Activated naive CD4-positive, alpha-beta T cell treated with anti-CD3 and anti-CD28 coated beads for 36 hours (primary cell): ENCODE measurements at places on chromosomes 3 and 15. TPM values are rescaled to one million over a fixed set of nuclear protein-coding genes. Genes with fewer than 3 reads are reported as not detected.
A peak's percentile ranks its signal among the peaks of the same experiment; 100 is the strongest.

- no peaks in the 10 kb centered on the region for H3K4me1 ChIP-seq
- DNase-seq: no peak
- no peak overlapping the region for H3K27ac ChIP-seq
- H3K36me3 ChIP-seq: no peaks in the 10 kb centered on the region
- no peak overlapping the region for H3K4me3 ChIP-seq
- no peaks in the 10 kb centered on the region for H3K27me3 ChIP-seq
These were observed 382.1 kb downstream of the TUSC7 start for GRCh38 chr3:117091676-117092075.

DNA sequence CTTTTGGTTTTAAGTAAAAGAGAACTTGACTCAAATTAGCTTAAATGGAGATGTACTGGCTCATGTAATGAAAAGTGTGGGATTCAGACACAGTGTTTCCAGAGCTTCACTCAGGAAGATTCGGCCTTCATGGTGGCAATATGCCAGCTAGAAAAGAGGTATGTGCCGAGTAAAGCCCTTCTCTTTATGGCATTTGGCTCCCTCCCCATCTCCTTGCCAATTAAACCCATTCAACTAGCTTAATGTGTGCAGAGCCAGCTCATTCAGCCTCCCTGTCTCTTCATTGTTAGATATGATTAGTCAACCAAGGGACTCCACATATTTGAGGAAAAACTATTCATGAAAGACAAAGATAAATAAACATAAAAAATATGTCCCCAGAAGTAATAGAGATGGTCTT is 15.0 kb upstream of the TRANK1 start:
- H3K36me3 ChIP-seq: no peaks in the 10 kb centered on the region
- peaks cover 17% of the 10 kb centered on the region for H3K4me1 ChIP-seq
- no peak for DNase-seq
- H3K27ac ChIP-seq: no peak overlapping the region
- no peaks in the 10 kb centered on the region for H3K27me3 ChIP-seq

DNA sequence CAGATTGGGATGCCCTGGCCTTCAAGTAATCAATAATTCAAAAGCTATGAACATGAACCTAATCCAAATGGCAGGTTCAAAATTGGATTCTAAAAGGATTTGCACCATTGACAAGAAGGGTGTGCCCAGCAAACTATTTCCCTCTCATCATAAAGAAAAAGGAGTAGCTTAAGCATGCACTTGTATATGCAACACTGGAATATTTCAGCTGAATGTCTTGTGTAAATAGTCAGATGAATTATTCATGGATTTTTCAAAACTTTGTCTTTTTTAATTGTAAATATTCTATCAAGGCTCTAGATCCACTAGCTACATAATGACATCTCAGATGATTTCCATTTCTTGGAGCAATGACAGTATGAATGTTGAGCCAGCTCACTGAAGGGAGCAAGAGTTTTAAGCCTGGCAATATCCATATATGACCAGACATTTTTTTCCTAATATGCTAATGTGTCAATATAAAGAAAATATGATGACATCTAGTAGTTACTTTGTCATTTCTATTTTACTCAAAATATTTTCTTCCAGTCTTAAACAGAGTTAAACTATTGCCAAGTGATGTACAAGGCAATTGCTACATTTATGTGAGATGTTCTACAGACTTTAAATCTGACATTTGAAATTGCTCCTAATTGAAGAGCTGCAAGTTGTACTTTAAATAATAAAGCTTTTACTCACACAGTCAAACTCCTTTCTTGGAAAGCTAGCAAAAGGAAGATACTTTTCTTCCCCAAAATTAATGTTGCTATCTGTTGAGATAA is 230.5 kb upstream of the AGTR1 start:
- H3K4me1 ChIP-seq: no peaks in the 10 kb centered on the region
- no peak overlapping the region for H3K27ac ChIP-seq
- no peak overlapping the region for H3K4me3 ChIP-seq
- H3K36me3 ChIP-seq: no peaks in the 10 kb centered on the region
- no peak for DNase-seq
- H3K27me3 ChIP-seq: no peaks in the 10 kb centered on the region

DNA sequence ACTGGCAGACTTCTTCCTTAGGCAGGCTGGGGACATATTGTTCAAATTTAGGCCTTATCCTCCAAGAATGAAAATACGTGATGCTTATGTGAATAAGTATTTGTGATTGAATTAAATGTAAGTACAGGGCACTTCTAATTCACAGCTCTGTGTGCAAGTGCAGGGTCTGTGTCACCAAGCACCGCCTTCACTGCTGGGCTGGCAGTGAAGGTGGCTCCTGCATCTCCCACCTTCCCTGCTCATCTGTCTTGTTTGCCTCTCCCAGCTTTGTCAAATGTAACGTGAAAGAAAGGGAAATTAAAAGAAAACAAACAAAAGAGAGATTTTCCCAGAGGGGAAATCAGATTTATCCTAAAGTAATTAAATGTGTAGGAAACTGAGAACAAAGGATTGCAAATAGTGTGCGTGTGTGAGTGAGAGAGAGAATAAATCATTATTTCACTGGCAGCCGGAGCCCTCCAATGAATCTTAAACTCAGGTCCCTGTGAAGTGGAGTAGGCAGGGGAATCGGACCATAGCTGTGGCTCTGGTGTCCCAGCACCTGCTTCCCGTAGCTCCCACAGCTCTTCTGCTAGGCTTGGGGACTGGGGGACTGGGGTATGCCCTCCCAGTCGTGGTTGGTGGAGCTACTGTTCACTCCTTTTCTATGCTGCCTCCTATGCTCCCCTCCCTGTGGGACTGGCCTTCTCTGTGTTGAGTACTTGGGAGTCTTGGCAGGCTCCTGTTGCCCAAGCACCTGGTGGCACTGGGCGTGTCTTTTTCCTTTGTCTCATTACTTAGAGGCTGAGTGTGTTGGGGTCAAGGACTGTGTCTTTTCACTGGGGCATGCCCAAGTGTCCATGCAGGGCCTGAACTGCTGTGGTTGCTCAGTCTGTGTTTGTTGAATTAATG is 222.2 kb downstream of the EPHB1 start:
- H3K4me3 ChIP-seq: no peak overlapping the region
- peaks cover 4% of the 10 kb centered on the region for H3K27me3 ChIP-seq
- no peaks in the 10 kb centered on the region for H3K36me3 ChIP-seq
- H3K4me1 ChIP-seq: no peaks in the 10 kb centered on the region
- DNase-seq: no peak

DNA sequence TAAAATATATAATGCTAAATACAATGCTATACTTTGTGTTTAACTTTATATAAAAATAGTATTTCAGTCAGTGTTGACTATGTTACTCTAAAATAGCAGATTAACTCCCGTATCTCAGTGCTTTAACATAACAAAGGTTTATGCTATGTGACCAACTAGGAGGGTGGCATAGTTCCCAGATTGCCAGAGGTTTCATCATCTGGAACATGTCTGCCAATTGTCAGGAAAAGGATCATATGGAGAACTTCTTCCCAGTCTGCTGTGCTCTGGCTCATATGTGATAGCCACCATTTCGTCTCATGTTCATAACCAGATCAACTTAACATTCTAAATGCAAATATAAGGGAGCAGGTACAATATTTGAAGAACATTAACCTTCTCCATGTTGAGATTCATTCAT is 720.2 kb downstream of the MCTP2 start:
- H3K4me1 ChIP-seq: no peaks in the 10 kb centered on the region
- no peak overlapping the region for H3K4me3 ChIP-seq
- peaks cover 7% of the 10 kb centered on the region for H3K27me3 ChIP-seq
- no peak overlapping the region for H3K27ac ChIP-seq
- DNase-seq: no peak

DNA sequence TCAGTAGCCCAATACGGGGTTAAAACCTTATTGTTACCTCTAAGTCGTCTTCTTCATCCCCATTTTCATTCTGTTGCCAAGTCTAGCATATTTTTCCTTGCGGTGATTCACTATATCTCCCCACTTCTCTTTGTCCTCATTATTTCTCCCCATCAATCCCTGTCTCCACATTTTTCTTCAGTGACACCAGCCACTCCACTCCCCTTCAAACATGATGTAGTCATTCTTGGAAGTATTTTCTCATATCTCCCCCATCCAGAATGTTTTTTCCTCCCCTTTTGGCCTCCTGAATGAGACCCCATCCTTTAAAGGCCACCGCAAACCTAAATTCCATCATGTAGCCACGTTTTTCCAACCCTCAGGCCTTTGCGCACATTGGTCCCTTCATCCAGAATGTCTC is 105.9 kb downstream of the TOP2B start:
- H3K27me3 ChIP-seq: no peaks in the 10 kb centered on the region
- no peak for DNase-seq
- H3K36me3 ChIP-seq: no peaks in the 10 kb centered on the region

DNA sequence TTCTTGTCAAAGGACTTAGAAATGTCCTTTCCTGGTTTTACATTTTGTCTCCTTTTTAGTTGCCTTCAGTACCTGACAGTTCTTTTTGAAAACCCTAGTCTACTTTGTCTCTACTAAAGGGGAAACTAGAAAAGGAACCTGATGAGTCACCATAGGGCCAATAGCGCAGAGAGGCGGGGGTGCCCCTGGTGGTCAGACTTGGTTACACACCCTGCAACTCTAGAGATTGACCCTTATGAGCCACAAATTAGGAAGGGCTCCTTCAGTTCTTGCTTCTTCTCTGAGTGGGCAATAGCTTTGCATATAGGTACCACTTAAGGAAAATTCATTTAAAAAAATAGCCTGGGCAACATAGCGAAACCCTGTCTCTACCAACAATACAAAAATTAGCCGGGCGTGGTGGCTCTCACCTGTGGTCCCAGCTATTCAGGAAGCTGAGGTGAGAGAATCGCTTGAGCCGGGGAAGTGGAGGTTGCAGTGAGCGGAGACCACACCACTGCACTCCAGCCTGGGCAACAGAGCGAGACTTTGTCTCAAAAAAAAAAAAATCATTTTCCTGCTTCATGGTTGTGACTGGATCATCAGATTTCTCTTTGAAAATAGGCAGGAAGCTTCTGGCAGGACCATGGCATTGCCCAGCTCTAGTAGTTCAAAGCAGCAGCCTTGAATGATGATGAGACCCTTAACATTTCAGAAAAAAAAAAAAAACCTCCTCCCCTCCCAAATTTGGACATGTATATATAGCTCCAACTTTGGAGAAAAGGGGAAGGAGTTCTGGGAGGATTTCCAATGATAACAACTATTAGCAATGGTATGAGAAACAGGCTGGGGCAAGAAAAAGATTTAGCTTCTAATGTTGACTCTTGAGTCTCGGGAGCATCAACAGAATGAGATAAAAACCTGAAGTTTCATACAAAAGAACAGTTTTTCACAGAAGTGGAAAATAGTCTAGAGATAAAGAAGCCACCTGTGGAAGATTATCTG is 45.2 kb upstream of the RASA2 start:
- no peak overlapping the region for H3K4me3 ChIP-seq
- H3K36me3 ChIP-seq: peaks cover 15% of the 10 kb centered on the region
- no peaks in the 10 kb centered on the region for H3K27me3 ChIP-seq
- H3K4me1 ChIP-seq: peaks cover 23% of the 10 kb centered on the region
- peak overlapping the region; percentile 73 for H3K27ac ChIP-seq

GRCh38 chr3:39278616-39278935 is 1.3 kb downstream of the CX3CR1 start:
- no peaks in the 10 kb centered on the region for H3K27me3 ChIP-seq
- H3K4me3 ChIP-seq: no peak overlapping the region
- no peaks in the 10 kb centered on the region for H3K4me1 ChIP-seq

DNA sequence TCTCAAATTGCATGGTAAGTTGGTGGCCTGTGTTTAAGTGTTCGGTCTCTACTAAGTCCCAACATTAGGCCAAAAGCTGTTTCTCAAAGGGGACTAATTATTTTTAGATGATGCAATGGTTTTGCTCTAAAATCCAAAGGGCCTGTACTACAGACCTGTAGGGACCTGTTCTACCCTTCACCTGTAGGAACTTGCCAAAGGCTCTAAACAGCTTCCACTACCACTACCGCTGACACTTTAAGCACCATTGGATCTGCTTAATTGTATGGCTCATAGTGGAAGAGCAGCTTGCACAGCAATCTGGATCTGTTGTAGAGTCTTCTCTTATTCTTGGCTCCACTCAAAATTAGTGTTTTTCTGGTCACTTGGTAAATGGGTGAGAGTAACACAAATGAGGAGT is 346.8 kb downstream of the EPHA6 start:
- no peaks in the 10 kb centered on the region for H3K36me3 ChIP-seq
- H3K4me1 ChIP-seq: no peaks in the 10 kb centered on the region
- DNase-seq: no peak
- H3K27ac ChIP-seq: no peak overlapping the region

GRCh38 chr15:31327669-31328427 is 1.2 kb downstream of the KLF13 start:
- H3K4me1 ChIP-seq: peaks cover 49% of the 10 kb centered on the region
- peak; percentile 61 for DNase-seq
- peak overlapping the region; percentile 86 for H3K4me3 ChIP-seq
- peak overlapping the region; percentile 89 for H3K27ac ChIP-seq
- H3K36me3 ChIP-seq: peaks cover 12% of the 10 kb centered on the region
- H3K27me3 ChIP-seq: no peaks in the 10 kb centered on the region

- H3K36me3 ChIP-seq: peaks cover 4% of the 10 kb centered on the region
- no peak overlapping the region for H3K27ac ChIP-seq
- no peaks in the 10 kb centered on the region for H3K27me3 ChIP-seq
- no peak for DNase-seq
These were observed 5.6 kb downstream of the FNDC3B start for GRCh38 chr3:172044833-172045585.

DNA sequence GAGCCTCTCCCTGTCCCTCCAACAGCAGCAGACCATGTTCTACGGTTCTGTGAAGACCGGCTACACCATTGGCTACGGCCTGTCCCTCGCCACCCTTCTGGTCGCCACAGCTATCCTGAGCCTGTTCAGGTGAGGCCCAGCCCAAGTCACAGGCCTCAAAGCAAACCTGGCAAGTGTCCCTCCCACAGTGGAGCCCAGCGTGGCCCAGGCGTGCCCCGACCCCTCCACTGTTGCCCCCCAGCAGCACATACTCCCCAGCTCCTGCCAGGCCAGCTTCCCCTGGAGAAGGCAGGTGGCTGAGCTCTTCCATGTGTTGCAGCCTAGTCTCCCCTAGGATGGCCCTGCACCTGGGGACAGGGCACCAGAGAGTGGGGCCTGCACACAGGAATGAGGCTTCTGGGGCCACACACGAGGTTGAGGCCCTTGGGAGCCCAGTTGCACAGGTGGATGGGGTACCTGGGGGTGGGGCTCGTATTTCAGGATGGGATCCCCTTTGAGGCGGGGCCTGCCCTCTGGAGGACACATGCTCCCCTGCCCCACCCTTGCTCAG is 25.0 kb downstream of the VIPR1 start:
- peaks cover 70% of the 10 kb centered on the region for H3K4me1 ChIP-seq
- H3K27ac ChIP-seq: peak overlapping the region; percentile 69
- DNase-seq: no peak
- H3K27me3 ChIP-seq: no peaks in the 10 kb centered on the region
- peaks cover 2% of the 10 kb centered on the region for H3K36me3 ChIP-seq

Gene C2CD4A
- 0.14 TPM for total RNA-seq

Gene GRM2
- total RNA-seq: 0.07 TPM

Gene GOLGA8T
- not detected for total RNA-seq
